ENCODE measurements at places on chromosomes 2 and 18.

DNA sequence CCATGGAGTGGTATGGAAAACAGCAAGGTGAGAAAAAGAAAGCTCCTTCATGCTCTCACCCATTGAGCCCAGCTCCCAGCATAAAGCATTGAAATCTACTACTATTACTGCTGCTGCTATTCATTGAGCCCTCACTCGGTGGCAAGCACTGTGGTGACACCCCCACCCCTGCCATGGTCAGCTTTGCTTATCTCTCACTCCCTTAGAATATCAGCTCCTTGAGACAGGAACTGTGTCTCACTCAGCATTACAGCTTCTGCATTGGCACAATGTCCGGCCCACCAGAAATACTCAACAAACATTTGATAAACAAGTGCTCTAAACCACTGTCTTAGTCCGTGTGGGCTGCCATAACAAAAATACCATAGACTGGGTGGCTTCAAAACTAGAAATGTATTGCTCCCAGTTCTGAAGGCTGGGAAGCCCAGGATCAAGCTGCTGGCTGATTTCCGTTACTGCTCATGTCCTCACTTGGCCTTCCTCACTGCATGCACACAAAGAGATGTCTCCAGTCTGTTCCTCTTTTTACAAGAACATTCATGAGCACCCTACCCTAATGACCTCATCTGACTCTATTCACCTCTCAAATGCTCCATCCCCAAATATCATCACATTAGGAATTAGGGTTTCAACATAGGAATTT, 116.3 kb downstream of the ZBTB7C start:
- no peak for DNase-seq

- no peak for DNase-seq
These were observed 223.9 kb downstream of the LDLRAD4 start for GRCh38 chr18:13442451-13442850.

GRCh38 chr2:230778350-230779063, 65.9 kb downstream of the CAB39 start:
- no peak for DNase-seq

- DNase-seq: no peak
These were observed 4.6 kb downstream of the ARL5A start for GRCh38 chr2:151823651-151824050.

- DNase-seq: no peak
These were observed 44.0 kb downstream of the CCDC85A start for GRCh38 chr2:56227811-56228210.
